ENCODE measurements at places on chromosomes 6 and 20. TPM values are rescaled to one million over a fixed set of nuclear protein-coding genes. Genes with fewer than 3 reads are reported as not detected.

- H3K4me3 ChIP-seq, result no peak overlapping the region
- H3K36me3 ChIP-seq, result no peaks in the 10 kb centered on the region
- peaks cover 5% of the 10 kb centered on the region for H3K4me1 ChIP-seq
- H3K27me3 ChIP-seq, result no peaks in the 10 kb centered on the region
- no peak for DNase-seq
Observed at GRCh38 chr20:24488800-24489175, 19.4 kb downstream of the SYNDIG1 start.

DNA sequence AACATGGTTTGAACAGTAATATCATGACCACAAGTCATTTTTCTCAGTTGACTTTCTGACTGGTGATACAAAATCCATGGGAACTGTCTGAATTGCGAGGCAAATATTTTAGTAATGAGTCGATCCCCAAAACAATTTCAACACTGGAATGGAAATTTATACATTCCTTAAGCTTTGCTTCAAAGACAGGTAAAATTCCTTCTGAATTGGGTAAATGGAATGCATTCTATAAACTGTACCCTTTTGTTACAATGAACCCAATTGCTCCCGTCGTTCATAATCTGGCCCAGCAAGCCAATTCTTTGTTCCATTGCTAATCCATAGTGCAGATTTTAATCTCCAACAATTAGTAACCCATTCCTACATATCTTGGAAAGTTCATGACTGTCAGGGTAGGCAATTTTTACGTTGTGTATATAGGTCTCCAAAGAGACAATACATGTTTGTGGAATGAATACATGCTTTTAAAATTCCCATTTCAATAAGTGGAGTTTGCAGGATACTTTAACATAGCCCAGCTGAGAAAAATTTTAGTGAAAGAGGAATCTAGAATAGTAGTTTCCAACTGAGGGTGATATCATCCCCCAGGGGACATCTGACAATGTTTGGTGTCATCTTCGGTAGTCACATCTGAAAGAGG is 32.7 kb downstream of the CYP24A1 start:
- no peak for DNase-seq
- no peaks in the 10 kb centered on the region for H3K4me1 ChIP-seq
- no peak overlapping the region for H3K27ac ChIP-seq
- H3K4me3 ChIP-seq, result no peak overlapping the region
- H3K36me3 ChIP-seq, result no peaks in the 10 kb centered on the region
- no peaks in the 10 kb centered on the region for H3K27me3 ChIP-seq

DNA sequence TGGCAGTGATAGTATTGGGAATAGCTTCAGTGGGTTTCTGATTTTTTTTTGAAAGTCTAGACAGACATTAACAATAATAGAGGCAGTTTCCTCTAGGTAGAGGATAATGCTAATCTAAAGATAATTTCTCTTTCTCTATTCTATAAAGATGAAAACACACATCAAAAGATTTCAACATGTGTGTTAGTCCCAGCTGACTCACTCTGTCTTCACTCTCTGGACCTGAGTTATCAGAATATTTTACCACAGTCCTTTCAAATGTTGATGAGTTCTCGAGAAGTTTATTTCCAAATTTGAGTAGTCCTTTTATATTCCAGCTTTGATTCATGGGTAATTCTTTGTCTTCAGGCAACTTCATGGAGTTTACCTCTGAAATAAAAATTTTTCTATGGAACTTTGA is 17.1 kb downstream of the RPRD1B start:
- peak overlapping the region; percentile 17 for H3K27ac ChIP-seq
- no peaks in the 10 kb centered on the region for H3K36me3 ChIP-seq
- no peaks in the 10 kb centered on the region for H3K4me1 ChIP-seq
- H3K4me3 ChIP-seq, result no peak overlapping the region

- H3K4me1 ChIP-seq, result no peaks in the 10 kb centered on the region
- H3K27ac ChIP-seq, result no peak overlapping the region
- no peak for DNase-seq
- H3K4me3 ChIP-seq, result no peak overlapping the region
- no peaks in the 10 kb centered on the region for H3K27me3 ChIP-seq
Observed at GRCh38 chr20:9204979-9205378, 136.1 kb downstream of the PLCB4 start.

DNA sequence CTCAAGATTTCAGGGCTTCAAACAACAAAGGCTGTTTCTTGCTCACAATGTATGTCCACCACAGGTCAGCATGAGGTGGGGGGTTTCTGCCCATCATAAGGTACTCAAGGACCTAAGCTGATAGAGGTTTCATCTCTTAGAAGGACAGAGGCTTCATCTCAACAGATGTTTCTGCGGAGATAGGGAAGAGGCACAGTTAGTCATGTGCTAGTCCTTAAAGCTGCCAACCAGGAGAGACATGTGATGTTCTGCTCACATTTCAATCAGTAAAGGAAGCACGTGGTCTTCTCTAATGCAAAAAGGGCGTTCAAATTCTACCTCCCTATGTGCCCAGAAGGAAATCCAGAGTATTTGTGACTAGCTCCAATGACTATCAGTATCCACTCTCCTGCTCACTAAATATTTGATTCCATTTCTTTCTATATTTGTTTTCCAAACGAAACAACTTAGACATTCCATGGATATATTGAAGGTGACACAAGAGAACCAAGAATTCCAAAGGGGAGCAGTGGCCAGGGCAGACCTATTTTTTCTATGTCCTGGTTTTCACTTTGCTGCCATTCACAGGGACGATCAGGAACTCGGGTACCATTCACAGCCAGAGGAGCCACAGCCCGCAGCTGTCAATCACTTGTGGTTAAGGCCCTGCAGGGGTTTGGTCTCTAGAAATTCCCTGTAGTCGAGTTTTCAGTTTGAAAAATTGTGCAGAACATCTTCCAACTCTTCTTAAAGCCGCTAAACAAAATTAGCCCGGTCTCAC is 173.2 kb upstream of the FOXA2 start:
- H3K36me3 ChIP-seq, result no peaks in the 10 kb centered on the region
- H3K27me3 ChIP-seq, result no peaks in the 10 kb centered on the region
- H3K4me3 ChIP-seq, result no peak overlapping the region
- H3K27ac ChIP-seq, result no peak overlapping the region
- DNase-seq, result no peak

- no peaks in the 10 kb centered on the region for H3K27me3 ChIP-seq
- H3K4me1 ChIP-seq, result no peaks in the 10 kb centered on the region
- H3K4me3 ChIP-seq, result no peak overlapping the region
- no peaks in the 10 kb centered on the region for H3K36me3 ChIP-seq
Observed at GRCh38 chr6:161740486-161740885, 466.6 kb upstream of the AGPAT4 start.

DNA sequence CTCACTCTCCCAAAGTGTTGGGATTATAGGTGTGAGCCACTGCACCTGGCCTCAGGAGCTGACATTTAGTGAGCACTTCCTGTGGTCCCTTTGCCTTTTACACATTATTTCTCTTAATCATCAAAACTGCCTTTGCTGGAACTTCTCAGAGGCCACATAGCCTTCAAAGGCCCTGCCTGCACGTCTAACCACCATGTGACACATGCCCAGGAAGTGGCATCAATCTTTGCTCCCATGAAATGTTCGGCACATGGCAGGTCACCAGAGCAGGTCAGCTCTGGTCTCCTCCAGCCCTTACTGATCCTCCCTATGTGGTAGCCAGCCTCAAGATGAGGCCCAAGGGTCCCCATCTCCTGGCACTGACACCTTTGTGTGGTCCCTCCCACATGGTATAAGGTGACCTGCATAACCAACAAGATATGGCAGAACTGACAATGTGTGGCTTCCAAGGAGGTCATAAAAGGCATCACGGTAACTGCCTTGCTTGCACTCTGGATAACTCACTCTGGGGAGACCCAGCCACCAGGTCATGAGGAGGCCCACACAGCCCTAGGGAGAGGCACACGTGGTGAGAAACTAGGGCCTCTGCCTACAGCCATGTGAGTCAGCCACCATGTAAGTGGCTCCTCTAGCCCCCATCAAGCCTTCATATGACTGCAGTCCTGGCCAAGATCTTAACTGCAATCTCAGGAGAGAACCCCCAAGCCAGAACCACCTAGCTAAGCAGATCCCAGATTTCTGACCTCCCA is 28.8 kb upstream of the HMGA1 start:
- H3K4me3 ChIP-seq, result no peak overlapping the region
- H3K27ac ChIP-seq, result no peak overlapping the region
- no peaks in the 10 kb centered on the region for H3K36me3 ChIP-seq
- H3K27me3 ChIP-seq, result no peaks in the 10 kb centered on the region
- H3K4me1 ChIP-seq, result no peaks in the 10 kb centered on the region
- DNase-seq, result no peak

- peaks cover 84% of the 10 kb centered on the region for H3K27me3 ChIP-seq
- H3K36me3 ChIP-seq, result no peaks in the 10 kb centered on the region
- H3K4me3 ChIP-seq, result peak overlapping the region; percentile 85
- H3K27ac ChIP-seq, result no peak overlapping the region
Observed at GRCh38 chr6:125746731-125747588, 2.5 kb upstream of the HEY2 start.

DNA sequence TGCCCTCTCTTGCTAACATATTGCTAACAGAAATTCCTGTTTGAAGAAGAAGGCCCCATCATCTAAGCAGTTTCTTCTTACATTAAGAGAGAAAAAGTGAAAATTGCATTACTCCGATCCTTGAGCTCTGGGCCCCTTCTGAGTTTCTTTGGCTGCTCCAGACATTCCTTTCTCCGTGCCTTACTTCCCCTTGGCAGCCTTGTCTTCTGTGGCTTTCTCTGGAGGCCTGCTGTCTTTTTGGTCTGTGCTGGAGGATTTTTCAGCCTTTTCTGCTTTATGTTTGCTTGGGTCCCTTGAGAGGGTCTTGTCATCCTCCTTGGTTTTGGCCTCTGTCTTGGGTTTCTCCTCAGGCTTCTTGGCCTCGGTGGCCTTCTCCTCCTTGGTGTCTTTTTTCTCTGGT is 378.8 kb upstream of the CHD6 start:
- H3K4me3 ChIP-seq, result no peak overlapping the region
- no peak for DNase-seq
- H3K27ac ChIP-seq, result no peak overlapping the region
- no peaks in the 10 kb centered on the region for H3K4me1 ChIP-seq

TBX18 gene
- 2.0 TPM for total RNA-seq

RNF114 gene
- 93.7 TPM for total RNA-seq

SLC17A4 gene
- total RNA-seq, result 9.6 TPM

TP53INP2 gene
- total RNA-seq, result 4.9 TPM

NFS1 gene
- 48.5 TPM for total RNA-seq

SNX9 gene
- 34.7 TPM for total RNA-seq

Data from hepatocyte (in vitro differentiated cells).